ENCODE measurements at places on chromosomes 6 and 20.
A peak's percentile ranks its signal among the peaks of the same experiment; 100 is the strongest.

DNA sequence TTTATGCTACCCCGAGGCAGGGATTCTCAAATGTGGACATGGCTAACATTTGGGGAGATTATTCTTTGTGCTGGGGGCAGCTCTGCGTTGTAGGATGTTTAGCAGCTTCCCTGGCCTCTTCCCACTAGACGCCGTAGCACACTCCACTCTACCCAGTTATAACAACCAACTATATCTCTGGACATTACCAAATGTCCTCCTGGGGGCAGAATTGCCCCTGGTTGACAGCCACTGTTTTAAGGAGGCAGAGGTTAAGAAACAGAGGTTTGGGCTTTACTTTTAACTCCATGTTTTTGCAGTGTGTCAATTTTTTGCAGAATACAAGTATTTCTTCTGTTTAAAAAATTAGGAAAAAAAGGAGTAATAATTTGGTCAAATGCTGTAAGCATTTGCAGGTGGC lies 56.2 kb upstream of the BMP6 start:
- DNase-seq, result no peak

GRCh38 chr6:167962711-167963110 lies 34.8 kb upstream of the KIF25 start:
- DNase-seq, result no peak

- DNase-seq, result no peak
Observed at GRCh38 chr6:24950218-24950941, 14.6 kb upstream of the RIPOR2 start.

DNA sequence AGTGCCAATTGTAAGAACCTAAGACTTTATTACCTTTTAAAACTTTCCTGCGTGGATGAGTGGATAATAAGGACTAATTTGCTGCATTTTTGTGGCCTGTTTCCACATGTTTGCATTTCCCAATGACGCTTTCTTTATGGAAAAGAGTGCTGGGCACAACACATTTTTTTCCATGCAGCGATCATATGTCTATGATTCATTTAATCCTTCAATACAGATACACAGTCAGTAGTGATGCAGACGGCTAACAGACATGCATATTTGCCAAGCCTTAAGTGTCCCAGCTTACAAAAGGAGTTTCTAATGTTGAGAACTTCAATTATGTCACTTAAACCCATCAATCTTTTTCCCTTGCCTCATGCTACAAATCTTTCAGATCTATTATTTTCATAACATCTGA lies 239.8 kb upstream of the PREP start:
- DNase-seq, result no peak

DNA sequence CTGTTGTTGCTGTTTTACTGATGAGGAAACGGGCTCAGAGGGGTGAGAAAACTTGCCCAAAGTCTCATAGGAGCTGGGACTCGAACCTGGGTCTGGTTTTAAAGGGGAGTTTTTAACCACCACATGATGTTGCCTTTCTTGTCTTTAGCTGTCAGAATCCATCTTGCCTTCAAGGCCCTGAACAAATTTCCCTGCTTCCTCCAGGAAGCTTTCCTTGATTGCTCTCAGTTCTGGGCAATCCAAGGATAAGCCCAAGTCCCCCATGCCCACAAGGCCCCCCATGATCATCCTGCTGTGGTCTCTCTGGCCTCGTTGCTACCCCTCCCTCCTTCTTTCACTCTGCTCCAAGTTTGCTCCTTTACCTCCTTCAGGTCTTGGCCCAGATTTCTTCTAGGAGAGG lies 73.5 kb downstream of the CD40 start:
- DNase-seq, result no peak

GRCh38 chr6:33161354-33162331 lies 30.6 kb downstream of the COL11A2 start:
- peak; percentile 81 for DNase-seq

DNA sequence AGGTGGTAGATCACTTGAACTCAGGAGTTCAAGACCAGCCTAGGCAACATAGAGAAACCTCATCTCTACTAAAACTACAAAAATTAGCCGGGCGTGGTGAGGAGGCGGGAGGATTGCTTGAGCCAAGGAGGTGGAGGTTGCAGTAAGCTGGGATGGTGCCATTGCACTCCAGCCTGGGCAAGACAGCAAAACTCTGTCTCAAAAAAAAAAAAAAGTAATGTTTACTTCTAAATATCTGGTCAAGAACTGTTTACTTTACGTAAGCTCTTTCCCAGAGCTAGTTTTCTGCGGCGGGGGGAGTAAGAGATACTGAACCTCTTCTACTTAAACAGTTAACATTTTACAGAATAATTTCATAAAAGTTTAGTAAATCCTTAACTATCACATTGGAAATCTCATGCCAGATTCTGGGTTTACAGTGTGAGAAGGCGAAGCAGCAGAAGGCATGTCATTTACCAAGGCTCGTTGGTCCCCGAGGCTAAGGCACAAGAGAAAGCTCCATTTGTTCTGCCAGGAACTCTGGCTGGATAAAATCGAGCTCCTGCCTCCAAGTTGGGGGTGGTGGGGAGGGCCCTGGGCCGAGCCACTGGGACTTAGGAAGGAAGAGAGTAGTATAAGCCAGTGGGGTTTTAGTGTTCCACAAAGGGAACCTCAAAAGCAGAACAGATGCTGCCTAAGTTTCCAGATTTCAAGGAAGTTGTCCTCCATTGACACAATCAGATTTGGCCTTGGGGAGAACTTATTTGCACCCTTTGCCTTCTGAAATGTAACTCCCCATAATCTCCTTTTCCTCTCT lies 41.7 kb downstream of the ARFGEF2 start:
- DNase-seq, result no peak

GRCh38 chr20:3021777-3022176 lies 21.6 kb upstream of the GNRH2 start:
- DNase-seq, result no peak

DNA sequence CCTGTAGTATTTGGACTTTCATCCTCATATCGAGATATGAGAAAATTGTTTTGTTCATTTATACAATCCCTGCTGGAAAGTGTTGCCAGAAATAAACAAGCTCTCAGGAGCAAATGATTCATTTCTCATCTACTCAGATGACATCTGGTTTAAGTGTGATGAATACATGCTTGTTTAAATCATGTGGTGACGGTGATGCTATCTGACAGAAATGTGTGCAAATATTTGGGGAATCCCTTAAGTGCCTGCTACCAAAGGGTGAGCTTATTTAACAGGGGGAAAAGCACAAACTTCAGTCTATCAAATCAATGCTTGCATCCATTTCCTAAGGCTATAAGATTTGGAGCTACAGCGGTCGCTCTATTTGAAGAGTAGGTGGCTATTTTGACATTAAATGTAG lies 368.3 kb upstream of the SASH1 start:
- no peak for DNase-seq

- peak; percentile 85 for DNase-seq
Observed at GRCh38 chr20:51541189-51542032, 1.1 kb downstream of the NFATC2 start.

GRCh38 chr6:35663447-35664235 lies 25.1 kb downstream of the FKBP5 start:
- DNase-seq, result no peak

GRCh38 chr20:60199866-60200265 lies 241.6 kb downstream of the CDH26 start:
- no peak for DNase-seq

DNA sequence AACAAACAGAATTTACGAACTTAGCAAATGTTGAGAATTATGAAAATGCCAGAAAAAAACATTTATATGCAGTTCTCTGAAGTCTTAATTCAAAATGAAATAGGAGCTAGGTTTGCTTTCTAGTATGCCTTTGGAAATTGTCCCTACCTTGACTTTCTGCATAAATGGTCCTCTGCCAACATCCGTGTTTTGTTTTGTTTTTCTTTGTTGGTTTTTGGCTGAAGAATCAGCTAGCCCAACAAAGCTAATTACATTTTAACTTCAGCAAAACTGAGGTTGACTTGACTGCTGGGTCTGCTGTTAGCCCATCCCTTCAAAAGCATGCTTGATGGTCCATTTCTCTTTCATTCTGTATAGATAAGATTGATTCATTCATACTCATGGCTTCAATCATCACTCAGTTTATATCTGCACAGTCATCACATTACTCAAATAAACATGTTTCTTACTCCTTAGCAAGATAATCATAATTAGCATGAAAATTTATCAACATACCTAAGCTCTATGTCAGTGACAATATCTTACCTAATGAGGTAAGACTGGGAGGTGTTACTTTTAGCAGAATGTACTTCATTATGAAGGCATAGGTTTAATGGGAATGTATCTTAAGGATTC lies 76.4 kb downstream of the ADGRB3 start:
- DNase-seq, result no peak

DNA sequence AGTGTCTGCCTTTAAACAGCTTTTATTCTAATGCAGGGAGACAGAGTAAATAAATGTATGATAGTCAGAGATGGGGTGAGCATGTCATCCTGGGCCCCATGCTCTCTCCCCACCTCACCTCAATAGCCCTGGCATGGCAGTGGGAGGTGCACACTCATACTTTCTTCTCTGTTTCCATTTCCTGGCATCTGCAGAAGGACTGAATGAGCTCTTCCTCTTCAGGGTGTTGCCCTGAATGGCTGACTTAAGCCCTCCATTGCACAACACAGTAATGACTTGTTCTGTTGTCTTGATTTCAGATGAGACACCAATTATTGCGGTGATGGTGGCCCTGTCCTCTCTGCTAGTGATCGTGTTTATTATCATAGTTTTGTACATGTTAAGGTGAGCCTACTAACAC lies 57.0 kb upstream of the GNRH2 start:
- DNase-seq, result peak; percentile 65

- no peak for DNase-seq
Observed at GRCh38 chr20:39588148-39588757, 626.1 kb downstream of the DHX35 start.

- no peak for DNase-seq
Observed at GRCh38 chr20:63100926-63101699, 94.3 kb upstream of the BHLHE23 start.

- DNase-seq, result no peak
Observed at GRCh38 chr20:13412806-13413445, 191.9 kb downstream of the ISM1 start.

- DNase-seq, result no peak
Observed at GRCh38 chr20:61173961-61174725, 77.9 kb upstream of the CDH4 start.

DNA sequence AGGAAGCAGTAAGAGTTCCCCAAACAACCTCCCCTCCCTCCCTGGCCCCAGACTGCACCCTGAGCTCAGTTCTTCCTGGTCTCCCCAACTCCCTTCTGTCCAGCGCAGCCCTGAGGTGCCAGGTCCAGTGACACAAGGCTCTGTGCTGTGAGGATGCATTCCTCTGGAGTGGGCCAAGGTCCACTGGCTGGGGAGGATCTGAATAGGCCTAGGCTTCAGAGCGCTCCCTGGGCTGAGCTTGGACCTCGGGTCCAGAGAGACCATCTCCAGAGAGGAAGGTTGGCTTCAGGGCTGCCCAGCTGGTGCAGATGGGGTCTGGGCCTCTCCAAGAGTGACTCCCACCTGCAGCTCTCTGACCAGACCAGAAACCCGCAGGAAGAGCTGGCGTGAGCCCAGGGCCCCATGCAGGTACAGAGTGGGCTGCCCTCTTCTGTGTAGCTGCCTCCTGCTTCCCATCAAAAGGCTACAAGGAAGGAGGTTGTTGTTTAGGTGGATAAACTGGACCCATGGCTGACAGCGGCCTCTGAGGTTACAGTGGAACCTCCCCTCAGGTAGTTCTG lies 52.3 kb upstream of the MLN start:
- DNase-seq, result no peak

- DNase-seq, result peak; percentile 30
Observed at GRCh38 chr6:16471222-16471909, 233.0 kb downstream of the GMPR start.

DNA sequence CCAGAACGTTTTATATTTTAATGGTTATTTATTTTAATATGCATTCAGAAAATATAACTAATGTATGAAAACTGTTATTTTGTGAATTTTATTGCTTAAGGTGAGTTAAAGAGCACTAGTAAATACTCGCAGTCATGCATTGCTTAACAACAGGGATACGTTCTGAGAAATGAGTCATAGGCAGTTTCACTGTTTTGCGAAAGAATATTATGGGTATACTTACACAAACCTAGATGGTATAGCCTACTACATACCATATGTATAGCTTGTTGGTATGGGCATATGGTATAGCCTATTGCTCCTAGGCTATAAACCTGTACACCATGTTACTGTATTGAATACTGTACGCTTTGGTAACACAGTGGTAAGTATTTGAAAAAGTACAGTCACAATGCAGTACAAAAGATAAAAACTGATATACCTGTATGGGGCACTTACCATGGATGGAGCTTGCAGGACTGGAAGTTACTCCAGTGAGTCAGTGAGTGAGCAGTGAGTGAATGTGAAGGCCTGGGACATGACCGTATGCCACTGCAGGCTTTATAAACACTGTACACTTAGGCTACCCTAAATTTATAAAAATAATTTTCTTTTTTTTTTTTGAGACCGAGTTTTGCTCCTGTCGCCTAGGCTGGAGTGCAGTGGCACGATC lies 38.5 kb downstream of the ARFGEF2 start:
- DNase-seq, result no peak

GRCh38 chr20:1881240-1881835 lies 13.9 kb upstream of the SIRPA start:
- DNase-seq, result no peak

DNA sequence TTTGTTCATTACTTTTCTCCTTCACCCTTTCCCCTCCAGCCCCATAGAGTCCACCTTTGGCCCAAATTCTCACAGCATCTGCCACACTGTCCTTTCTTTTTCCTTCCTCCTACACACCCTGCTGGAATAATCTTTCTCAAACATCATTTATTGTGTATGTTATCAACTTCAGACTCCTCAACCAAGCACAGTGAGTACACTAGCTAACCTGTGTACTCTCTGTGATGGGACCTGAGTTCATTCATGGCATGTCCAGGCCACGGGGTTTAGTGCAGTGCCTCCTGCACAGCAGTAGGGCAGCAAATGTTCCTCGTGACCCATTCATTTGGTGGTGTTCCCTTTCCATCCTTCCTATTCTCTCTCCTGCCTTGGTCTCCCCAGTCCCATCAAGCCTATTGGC lies 7.1 kb upstream of the ARMC12 start:
- no peak for DNase-seq

- DNase-seq, result no peak
Observed at GRCh38 chr6:89410788-89411144, 1.3 kb downstream of the RRAGD start.

DNA sequence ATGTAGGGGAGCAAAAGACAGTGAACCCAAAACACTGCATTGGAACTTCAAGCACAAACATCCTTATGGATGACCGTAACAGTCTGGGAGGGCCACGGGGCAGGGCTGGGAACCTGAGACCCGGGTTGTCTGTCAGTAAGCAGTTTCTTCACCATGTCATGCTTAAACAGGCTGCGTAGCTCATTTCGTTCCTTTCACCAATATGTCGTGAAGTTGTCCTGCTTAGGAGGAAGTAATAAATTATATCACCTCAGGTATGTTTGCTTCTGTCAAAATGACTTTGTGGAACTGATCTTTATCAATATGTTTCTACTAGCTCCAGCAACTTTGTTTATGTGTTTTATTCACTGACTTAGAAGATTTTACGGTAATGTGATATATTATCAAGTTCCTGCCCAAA lies 12.4 kb upstream of the MAK start:
- no peak for DNase-seq

GRCh38 chr20:45269754-45270270 lies 15.4 kb upstream of the SLPI start:
- DNase-seq, result no peak
